ENCODE measurements at places on chromosomes 6 and 20.
A peak's percentile ranks its signal among the peaks of the same experiment; 100 is the strongest.

- DNase-seq = peak; percentile 68
These were observed 8.6 kb downstream of the BMP7 start for GRCh38 chr20:57257701-57258453.

DNA sequence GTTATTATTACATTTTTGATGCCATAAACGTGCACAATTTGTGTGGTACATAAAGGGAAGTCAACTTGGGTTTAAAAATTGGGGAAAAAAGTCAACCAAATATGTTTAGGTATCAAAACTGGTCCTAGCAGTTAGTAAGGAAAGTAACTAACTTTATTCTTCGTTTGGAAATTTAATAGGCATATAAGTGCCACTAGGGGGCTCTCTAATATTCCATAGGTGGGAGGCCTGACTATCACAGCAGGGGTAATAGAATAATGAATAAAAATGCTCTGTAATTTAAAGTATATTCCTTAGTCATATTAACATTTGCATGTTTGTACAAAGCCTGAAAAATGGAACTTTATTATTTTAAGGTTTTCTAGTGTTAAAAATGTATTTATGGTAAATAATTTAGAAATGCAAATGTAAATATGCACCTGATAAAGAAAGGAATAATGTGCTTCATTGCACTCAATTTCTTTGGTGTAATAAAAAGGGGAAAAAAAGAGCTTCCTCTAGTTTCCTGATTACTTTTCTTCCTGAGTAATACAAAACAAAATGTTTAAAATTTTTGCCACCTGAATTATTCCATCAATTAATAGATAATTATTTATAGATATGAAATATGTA, 125.7 kb upstream of the HDAC2 start:
- peak; percentile 45 for DNase-seq

DNA sequence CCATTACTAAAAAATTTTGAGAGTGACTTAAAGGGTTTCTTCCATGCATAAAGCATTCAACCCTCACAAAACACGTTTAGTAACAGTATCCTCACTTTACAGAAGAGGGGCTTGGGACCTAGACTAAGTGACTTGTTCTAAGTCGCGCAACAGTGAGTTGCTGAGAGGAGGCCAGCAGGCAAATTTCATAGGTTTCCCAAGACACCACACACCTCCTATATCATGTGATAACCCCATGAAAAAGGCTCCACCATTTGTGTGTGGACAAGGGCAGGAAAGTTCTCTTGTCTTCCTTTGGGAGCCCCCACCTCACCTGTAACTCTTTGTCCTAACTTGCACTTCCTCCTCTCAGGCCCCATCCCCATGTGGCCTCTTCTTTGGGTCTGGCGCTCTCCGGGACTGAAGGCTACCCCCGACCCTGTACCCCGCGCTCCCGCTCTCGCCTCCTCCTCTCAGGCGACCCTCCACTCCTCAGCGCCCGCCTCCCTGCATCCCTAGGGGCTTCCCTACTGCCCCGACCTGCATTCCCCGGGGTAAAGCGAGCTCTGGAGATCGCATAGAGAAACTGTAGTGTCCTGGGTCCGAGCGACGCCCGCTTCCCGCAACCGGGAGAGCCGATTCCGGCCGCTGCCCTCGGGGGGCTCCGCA, 392 bp downstream of the PSMB8 start:
- DNase-seq = peak; percentile 46

DNA sequence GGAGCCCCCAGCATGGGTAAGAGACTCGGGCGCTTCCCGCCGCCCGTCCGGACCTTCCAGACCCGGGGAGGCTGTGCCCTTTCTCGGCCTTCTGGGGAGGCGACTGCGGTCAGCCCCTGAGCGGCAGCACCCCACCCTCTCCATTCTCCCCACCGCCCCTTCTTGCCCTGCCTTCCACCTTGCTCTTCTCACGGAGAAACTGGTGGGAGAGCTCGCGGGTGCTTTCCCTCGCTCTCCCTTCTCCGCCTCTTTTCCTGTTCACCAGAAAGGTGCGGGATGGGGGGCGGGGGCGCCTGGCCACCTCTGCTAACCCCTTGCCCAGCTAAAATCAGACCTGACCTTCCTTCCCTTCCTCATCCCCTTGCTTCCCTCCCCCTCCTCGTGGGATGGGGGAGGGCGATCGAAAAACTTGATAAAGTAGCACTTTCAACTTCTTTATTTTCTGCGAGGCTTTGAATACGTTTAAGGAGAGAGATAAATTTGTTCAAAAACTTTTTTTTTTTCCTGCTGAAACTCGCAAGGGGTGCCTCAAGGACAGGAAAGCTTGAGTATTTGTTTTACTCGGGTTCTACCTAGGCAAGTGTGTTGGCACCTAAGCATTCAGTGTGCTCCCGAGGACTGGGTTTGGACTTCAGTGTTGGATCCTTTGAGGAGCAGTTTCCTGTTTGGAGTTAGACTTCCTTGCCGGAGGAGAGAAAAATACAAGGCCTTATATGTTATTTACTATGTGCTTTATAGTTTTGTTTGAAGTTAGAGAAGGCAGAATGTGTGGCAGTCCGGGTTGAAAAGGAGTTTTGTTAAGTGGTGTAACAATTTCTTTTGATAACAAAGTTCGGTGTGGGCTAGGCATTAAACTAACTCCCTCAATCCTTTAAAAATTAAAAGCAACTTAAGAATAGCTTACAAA, 897 bp downstream of the CD2AP start:
- DNase-seq = no peak

- no peak for DNase-seq
These were observed 35.5 kb downstream of the UQCC2 start for GRCh38 chr6:33675968-33676367.

DNA sequence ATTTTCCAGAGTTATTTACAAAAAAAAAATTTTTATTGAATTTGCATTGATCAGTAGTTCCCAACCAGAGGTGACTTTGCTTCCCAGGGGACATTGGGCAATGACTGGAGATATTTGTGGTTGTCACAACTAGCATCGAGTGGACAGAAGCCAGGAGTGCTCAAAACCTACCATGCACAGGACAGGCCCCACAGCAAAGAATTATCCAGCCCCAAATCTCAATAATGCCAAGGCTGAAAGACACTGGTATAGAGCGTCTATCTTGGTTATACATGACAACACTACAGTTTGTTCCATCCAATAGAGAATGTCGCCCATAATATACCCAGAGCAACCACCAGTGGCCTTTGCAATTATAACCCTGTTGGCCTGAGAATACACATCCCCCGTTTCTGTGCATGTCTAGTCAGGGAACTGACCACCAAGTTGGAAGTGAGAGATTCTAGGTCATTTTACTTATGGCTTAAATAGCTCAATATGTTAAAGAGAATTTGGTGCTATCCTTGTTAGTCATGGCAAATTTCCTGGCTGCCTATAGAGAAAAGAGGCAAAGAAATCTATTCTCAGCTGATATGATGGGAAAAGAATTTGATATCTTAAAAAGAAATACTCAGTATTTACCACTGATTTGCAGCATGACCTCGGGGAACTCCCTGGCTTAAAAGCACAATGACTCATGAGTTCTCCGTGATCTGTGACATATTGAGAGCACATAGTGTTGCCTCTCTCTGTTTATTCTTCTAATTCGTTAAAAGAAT, 76.0 kb upstream of the ADTRP start:
- DNase-seq = peak; percentile 23

DNA sequence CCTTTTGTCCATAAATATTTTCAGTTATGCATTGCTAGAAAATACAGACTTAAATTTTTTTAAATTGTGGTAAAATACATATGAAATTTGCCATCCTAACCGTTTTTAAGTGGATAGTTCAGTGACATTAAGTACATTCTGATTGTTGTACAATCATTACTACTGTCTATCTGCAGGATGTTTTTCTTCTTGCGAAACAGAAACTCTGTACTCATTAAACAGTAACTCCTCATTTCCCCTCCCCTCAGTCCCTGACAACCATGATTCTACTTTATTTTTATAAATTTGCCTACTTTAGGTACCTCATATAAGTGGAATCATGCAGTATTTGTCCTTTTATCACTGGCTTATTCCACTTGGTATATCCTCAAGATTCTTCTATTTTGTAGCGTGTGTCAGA, 21.3 kb downstream of the TAF11 start:
- peak; percentile 29 for DNase-seq

DNA sequence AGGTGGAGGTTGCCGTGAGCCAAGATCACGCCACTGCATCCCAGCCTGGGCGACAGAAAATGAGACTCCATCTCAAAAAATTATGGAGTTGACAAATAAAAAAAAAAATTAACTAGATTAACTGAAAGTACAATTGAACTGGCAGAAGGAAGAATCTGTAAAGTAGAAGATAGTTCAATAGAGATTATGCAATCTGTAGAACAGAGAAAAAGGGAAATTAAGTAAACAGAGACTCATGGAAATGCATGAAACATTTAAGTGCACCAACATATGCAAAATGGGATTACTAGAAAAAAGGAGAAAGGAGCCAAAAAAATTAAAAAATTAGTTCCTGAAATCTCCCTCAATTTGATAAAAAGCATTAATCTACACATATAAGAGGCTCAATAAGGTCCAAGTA, 188.8 kb upstream of the KHDRBS2 start:
- no peak for DNase-seq

- DNase-seq = no peak
These were observed 270.0 kb upstream of the ZFP64 start for GRCh38 chr20:52461582-52461981.

- peak; percentile 14 for DNase-seq
These were observed 30.5 kb upstream of the SNRPB2 start for GRCh38 chr20:16699293-16699692.

- DNase-seq = no peak
These were observed 90.1 kb downstream of the CAP2 start for GRCh38 chr6:17483391-17484016.

DNA sequence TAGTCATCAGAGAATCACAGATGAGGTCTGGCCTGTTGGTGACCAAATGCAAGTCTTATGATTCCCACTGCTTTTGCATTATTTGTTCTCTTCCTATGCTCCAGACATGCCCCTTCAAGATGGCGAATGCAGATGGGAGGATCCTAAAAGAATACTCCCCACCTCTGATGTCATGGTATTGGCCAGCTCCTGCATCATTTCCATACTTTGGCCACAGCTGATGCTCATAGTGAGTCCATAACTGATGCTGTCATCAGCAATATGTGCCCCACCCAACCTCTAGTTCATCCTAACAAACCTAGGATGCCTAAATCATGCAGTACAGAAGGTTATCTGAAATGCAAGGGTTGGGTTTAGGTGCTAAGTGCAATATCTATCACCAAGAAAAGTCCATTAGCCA, 5.4 kb upstream of the WFDC9 start:
- DNase-seq = no peak
